Activated naive CD4-positive, alpha-beta T cell treated with anti-CD3 and anti-CD28 coated beads, Interleukin-2, amount 10 ng/mL, durations not matched to agents 7 days and 5 days (primary cell): ENCODE measurements at places on chromosomes 5 and 9.
A peak's percentile ranks its signal among the peaks of the same experiment; 100 is the strongest.

- no peak for DNase-seq
These were observed 78.7 kb downstream of the ELAVL2 start for GRCh38 chr9:23747088-23748075.

DNA sequence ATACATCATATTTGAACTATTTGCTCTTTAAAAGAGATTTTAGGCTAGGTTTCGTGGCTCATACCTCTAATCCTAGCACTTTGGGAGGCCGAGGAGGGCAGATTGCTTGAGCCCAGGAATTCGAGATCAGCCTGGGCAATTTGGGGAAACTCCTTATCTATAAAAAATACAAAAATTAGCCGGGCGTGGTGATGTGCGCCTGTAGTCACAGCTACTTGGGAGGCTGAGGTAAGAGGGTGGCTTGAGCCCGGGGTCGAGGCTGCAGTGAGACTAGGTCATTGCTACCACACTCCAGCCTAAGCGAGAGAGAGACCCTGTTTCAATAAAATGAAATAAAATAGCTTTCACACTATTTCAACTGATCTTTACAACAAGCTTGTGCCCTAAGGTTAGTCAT, 500 bp upstream of the MRPL22 start:
- DNase-seq: no peak

GRCh38 chr5:93675460-93676450, 65.6 kb downstream of the POU5F2 start:
- DNase-seq: no peak

GRCh38 chr9:70580606-70581195, 166.2 kb upstream of the KLF9 start:
- no peak for DNase-seq

- DNase-seq: no peak
These were observed 79.5 kb downstream of the ANXA1 start for GRCh38 chr9:73231203-73231602.

DNA sequence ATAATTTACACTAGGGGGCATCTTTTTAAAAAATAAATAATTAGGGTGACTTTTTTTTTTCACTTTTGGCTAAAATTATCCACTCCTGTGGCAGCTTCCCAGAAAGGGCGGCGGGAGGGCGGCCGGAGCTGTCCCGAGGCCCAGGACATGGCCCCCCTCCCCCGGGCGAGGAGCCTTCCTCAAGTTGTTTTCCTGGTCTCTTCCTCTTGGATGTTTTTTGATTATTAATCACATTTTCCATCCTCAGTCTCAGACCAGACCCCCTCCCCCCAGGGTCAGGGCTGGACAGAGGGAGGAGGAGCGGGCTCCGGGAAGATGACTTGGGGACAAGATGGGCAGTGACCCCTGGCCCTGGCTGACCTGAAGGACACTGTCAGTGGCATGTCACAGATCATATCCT, 4.7 kb upstream of the CNTFR start:
- DNase-seq: no peak

GRCh38 chr5:74631081-74631953, 9.2 kb downstream of the ENC1 start:
- peak; percentile 48 for DNase-seq

- no peak for DNase-seq
These were observed 41.1 kb upstream of the ERCC6L2 start for GRCh38 chr9:95834281-95834907.

DNA sequence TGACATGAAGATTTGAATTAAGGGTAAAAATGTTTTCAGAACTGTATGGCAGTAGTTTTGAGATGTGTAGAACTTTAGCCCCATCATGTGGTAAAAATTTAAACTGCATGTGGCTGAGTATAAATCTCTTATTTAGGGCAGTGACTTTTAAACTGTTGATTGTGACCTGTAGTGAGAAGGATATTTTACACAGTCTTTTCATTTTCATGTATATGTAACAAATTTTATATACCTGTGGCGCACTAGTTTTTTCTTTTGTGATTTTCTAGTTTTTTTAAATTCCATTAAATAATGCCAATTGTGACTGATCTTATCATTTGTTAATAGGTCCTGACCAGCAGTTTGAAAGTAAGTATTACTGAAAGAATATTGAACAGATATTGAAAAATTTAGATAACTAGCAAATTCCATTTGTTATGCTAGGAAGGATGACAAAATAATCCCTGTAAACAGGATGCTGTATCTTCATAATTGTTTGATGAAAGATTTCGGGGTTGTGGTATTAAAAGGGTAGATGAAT, 47.2 kb downstream of the GPBP1 start:
- DNase-seq: no peak
